ENCODE measurements at places on chromosomes 11 and 22.

DNA sequence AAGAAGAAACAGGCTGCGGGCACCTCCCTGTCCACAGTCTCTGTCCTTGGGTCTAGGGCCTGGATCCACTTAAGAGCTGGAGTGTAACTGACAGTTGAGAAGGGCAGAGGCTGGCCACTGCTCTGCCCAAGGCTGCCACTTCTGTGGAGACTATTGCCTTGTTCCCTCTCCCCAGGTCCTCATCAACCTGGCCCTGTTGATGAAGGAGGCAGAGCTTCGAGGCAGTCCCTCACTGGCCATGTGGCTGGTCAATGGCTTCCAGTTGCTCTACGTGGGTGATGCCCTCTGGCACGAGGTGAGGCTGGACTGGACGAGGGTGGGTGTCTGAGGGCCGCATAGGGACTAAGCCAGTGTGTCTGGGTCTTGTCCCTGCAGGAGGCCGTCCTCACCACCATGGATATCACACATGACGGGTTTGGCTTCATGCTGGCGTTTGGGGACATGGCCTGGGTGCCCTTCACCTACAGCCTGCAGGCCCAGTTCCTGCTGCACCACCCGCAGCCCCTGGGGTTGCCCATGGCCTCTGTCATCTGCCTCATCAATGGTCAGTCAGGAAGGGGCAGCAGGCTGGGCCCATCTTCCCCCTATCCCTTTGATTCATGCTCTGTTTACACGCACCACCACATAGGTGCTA, 2.8 kb downstream of the ZNHIT2 start:
- no peak for DNase-seq

- DNase-seq = no peak
Observed at GRCh38 chr11:102632026-102632425, 6.9 kb upstream of the MMP20 start.

GRCh38 chr22:31235081-31235480, 23.0 kb downstream of the LIMK2 start:
- peak; percentile 76 for DNase-seq

DNA sequence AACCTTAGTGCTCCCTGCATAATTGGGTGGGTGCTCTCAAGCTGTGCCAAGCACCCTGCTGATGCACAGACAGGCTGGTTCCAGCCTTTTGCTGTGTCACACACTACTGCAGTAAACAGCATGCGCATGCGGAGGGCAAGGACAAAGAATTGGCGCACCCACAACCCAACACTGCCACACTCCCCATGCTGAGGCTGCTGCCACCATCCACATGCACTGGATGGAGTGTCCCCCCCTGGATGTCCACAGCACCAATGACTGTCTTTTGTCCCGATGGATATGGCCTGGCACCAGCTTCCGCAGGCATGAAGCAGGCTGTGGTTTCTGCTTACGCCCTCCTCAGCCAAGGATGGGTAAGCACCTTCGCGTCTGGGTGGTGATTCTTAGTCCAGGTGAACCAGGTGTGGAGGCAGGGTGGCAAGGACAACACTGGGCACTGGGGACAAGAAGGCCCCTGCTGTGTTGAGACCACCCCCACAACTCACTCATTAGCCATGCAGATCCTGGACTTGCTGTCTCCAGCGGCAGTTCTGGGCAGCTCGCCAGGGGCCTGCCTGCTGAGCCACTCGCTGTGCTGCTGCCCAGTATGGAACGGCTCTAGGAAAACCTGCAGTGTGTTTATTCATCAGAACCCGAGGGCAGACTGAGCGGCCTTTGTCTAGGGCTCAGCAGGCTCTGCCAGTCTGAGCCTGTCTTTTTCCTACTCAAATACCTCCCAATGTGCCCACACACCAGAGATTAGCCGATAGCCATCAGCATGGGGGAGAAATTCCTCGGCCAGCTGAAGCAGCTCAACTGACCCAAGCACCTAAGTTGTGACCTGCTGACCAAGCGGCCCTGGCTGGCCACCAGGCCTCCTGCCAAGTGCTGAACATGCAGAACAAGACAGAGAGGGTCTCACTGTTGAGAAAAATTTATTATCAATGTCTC, 8.2 kb upstream of the NAP1L4 start:
- DNase-seq = peak; percentile 79

GRCh38 chr11:3613998-3614741, 27.6 kb downstream of the ART5 start:
- DNase-seq = no peak

GRCh38 chr22:49216579-49216978, 611.1 kb downstream of the BRD1 start:
- DNase-seq = no peak
